ENCODE measurements at places on chromosomes 12 and 14. TPM values are rescaled to one million over a fixed set of nuclear protein-coding genes. Genes with fewer than 3 reads are reported as not detected.

SCNN1A gene
- polyA plus RNA-seq, result 5.3 TPM

CLEC4C gene
- polyA plus RNA-seq, result not detected

YY1 gene
- polyA plus RNA-seq, result 32.7 TPM

AREL1 gene
- polyA plus RNA-seq, result 13.0 TPM

DHRS4L2 gene
- 41.5 TPM for polyA plus RNA-seq

NELL2 gene
- 10.8 TPM for polyA plus RNA-seq

SERPINA5 gene
- polyA plus RNA-seq, result 83.6 TPM

RNU4-1 gene
- polyA plus RNA-seq, result not detected

SERPINA1 gene
- 4.1 TPM for polyA plus RNA-seq

SDR9C7 gene
- not detected for polyA plus RNA-seq

B4GALNT1 gene
- polyA plus RNA-seq, result 1.3 TPM

DNA sequence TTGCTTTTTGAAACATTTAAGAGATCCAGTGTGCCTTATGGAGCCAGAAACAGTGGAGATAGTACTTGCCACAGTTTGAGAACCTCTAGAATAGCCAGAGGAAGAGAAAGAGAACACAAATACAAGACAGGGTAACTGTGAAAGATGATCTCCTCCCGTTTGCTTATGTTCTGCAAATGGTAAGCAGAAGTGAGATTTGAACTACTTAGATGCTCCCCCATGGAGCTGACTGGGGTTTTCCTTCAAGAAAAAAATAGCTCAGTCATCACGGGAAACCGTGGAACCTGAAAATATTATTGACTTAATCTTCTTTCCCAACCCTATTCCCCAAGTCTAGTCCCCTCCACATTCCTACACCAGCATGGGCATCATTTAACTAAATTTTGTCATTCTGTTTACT lies 87.1 kb downstream of the KIF21A start:
- no peaks in the 10 kb centered on the region for H3K4me1 ChIP-seq
- DNase-seq, result no peak
- no peak overlapping the region for H3K4me3 ChIP-seq

- no peak overlapping the region for H3K4me3 ChIP-seq
- no peak overlapping the region for H3K27ac ChIP-seq
- H3K4me1 ChIP-seq, result peaks cover 6% of the 10 kb centered on the region
These were observed 5.6 kb downstream of the TCTN1 start for GRCh38 chr12:110619534-110619953.

DNA sequence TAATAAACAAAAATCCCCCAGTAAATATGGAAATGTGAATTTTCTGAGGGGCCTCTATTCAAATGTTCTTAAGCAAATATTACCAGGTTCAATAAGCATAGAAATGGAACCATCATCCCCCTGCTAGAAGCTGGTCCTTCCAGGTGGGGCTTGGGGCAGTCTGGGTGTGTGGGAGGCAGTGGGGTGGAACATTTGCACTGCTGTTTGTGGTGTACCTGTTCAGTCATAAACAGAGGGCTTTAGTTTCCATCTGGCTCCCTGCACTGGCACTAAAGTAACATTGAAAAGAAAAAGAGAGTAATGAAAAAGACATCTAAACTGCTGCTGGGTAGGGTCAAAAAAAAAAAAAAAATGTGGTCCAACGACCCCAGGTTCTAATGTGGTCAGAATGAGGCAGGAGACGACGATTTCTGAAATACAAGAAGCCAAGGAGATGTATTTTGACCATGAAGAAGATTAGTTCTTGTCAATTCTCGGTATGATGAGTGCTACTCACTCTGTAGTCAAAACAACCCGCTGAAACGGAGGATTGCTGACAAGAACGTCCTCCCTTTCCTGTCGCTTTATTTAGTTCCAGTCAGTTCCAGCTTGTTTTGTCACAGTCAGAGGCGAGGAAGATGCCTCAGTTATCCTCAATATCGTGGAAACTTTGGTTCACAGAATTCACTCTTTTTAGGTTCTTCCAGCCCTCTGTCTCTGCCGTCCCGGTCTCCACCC lies 44.2 kb upstream of the MANSC4 start:
- peaks cover 7% of the 10 kb centered on the region for H3K4me1 ChIP-seq
- H3K27me3 ChIP-seq, result peaks cover 5% of the 10 kb centered on the region
- H3K36me3 ChIP-seq, result no peaks in the 10 kb centered on the region
- DNase-seq, result no peak

DNA sequence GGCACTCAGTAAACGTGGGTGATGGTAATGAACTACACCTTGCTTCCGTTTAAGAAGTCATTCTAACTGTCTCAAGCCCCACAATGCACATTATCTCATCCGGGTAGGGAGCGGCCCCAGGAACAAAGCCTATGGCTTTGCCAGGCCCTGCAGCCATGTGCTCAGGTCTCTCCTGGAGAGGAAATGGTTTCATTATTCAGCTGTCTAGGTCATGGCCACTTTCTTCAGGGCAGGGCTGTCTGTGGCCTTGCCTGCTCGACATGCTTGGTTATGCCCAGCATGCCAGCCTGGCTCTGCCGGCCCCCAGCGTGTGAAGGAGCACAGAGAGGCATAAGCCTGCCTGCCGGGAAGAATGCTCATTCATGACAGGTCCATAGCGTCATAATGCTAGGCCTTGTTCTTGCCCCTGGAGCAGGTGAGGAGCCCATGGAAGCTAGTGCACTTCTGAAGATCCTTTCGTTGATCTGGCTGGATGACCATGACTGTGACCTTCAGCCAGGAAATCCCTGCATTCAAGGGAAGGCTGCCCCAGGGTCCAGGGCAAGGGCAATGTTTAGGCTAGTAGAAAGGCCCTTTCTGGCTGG lies 26.3 kb upstream of the FOS start:
- H3K4me1 ChIP-seq, result no peaks in the 10 kb centered on the region
- no peak overlapping the region for H3K27ac ChIP-seq
- no peaks in the 10 kb centered on the region for H3K27me3 ChIP-seq
- H3K36me3 ChIP-seq, result no peaks in the 10 kb centered on the region
- DNase-seq, result peak; percentile 52
- no peak overlapping the region for H3K4me3 ChIP-seq

DNA sequence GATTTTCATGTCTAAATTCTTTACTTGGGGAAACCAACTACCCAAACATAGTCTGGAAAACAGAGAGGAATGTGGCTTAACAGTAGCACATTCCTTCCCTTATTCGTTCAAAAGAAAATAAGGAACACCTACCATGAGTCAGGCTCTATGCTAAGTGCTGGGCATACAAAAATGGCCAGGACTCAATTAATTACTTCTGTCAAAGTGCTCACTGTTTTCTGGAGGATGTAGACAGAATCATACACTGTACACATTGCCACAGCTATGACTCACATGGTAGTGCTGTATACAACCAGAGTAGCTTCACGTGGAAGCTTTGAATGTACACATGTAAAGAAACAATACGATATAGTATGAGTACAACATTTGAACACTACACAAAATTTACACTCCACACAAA lies 50.1 kb downstream of the SLC25A21 start:
- H3K27me3 ChIP-seq, result no peaks in the 10 kb centered on the region
- no peak for DNase-seq
- H3K36me3 ChIP-seq, result no peaks in the 10 kb centered on the region
- H3K27ac ChIP-seq, result no peak overlapping the region
- H3K4me1 ChIP-seq, result no peaks in the 10 kb centered on the region

DNA sequence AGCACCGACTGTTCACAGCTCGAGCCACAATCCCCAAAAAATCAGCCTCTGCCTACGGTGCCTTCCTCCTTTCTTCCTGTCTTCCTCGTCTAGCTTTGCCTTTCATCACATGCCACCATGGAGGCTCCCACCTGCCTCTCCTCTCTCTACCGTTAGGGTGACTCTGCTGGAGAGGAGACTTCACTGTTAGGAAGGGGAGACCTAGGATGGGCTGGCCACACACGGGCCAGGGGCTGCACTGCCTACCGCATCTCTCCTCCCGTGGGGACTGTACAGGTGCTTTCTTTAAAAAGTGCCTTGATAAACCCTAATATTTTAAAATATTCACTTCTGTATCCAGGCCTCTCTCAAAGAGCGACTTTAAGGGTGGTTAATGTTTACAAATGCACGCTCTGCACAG lies 1104.7 kb downstream of the BCL11B start:
- DNase-seq, result no peak
- H3K4me3 ChIP-seq, result no peak overlapping the region
- H3K36me3 ChIP-seq, result no peaks in the 10 kb centered on the region

GRCh38 chr12:1280059-1280458 lies 289.0 kb downstream of the ERC1 start:
- H3K36me3 ChIP-seq, result no peaks in the 10 kb centered on the region
- H3K4me1 ChIP-seq, result no peaks in the 10 kb centered on the region
- no peaks in the 10 kb centered on the region for H3K27me3 ChIP-seq
- no peak for DNase-seq
- no peak overlapping the region for H3K27ac ChIP-seq
- no peak overlapping the region for H3K4me3 ChIP-seq

GRCh38 chr12:17793854-17794253 lies 296.1 kb downstream of the RERGL start:
- no peaks in the 10 kb centered on the region for H3K27me3 ChIP-seq
- no peaks in the 10 kb centered on the region for H3K4me1 ChIP-seq
- H3K27ac ChIP-seq, result no peak overlapping the region
- no peak overlapping the region for H3K4me3 ChIP-seq
- no peaks in the 10 kb centered on the region for H3K36me3 ChIP-seq
- no peak for DNase-seq

- H3K36me3 ChIP-seq, result no peaks in the 10 kb centered on the region
- H3K4me1 ChIP-seq, result no peaks in the 10 kb centered on the region
- no peaks in the 10 kb centered on the region for H3K27me3 ChIP-seq
- H3K27ac ChIP-seq, result no peak overlapping the region
- no peak overlapping the region for H3K4me3 ChIP-seq
These were observed 806.3 kb downstream of the DIO2 start for GRCh38 chr14:79404874-79405511.

- H3K27ac ChIP-seq, result no peak overlapping the region
- H3K27me3 ChIP-seq, result no peaks in the 10 kb centered on the region
- no peak for DNase-seq
- no peaks in the 10 kb centered on the region for H3K36me3 ChIP-seq
These were observed 143.3 kb downstream of the NRXN3 start for GRCh38 chr14:78313499-78313898.

GRCh38 chr12:7303230-7303629 lies 642 bp upstream of the ACSM4 start:
- H3K27ac ChIP-seq, result no peak overlapping the region
- H3K4me3 ChIP-seq, result no peak overlapping the region
- no peaks in the 10 kb centered on the region for H3K4me1 ChIP-seq
- no peaks in the 10 kb centered on the region for H3K27me3 ChIP-seq
- DNase-seq, result no peak

GRCh38 chr12:59075968-59076490 lies 155.7 kb upstream of the LRIG3 start:
- DNase-seq, result no peak
- no peaks in the 10 kb centered on the region for H3K27me3 ChIP-seq
- H3K36me3 ChIP-seq, result no peaks in the 10 kb centered on the region
- H3K27ac ChIP-seq, result no peak overlapping the region
- H3K4me1 ChIP-seq, result no peaks in the 10 kb centered on the region

- no peaks in the 10 kb centered on the region for H3K4me1 ChIP-seq
- DNase-seq, result peak; percentile 5
- H3K27ac ChIP-seq, result no peak overlapping the region
- H3K4me3 ChIP-seq, result no peak overlapping the region
- no peaks in the 10 kb centered on the region for H3K27me3 ChIP-seq
These were observed 3.1 kb downstream of the MYH7 start for GRCh38 chr14:23432102-23432925.

DNA sequence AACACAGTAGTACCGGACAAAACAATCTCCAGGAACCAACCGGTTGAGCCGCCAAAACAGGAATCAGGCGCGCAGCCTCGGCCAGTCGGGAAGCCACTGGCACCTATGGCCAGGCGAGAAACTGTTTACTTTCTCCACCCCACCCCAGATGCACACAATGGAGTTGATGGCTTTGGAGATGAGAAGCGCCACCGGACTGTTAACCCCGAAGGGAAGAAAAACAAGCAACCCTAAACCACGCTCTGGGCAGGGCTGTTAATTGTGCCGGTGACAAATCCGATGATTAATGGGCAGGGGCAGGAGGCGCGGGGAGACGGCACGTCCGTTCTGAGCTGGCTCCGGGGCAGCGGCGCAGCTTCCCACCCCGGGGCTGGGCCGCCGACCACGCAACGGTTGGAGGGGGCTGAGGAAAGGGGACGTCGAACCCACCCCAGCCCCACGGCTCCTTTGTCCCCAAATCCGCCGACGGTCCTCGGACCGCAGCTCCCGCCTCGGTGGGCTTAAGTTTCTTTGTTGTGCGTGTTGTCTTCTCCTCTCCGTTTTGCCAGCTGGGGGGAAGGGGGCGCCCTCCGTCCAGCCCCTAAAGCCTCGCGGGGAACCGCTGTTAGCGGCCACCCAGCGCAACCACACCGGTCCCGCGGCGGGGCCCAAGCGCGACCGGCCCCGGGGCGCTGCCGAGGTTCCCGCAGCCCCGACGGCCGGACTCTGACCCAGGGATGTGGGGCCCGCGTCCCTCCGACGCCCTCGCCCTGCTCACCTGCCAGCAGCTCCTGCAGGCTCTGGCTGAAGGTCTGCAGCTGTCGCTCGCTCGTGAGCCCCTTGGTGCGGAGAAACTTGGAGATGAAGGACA lies 790 bp downstream of the BTG1 start:
- H3K4me3 ChIP-seq, result peak overlapping the region; percentile 83
- peaks cover 21% of the 10 kb centered on the region for H3K36me3 ChIP-seq
- peak overlapping the region; percentile 90 for H3K27ac ChIP-seq
